ENCODE measurements at places on chromosomes 16 and 17.
A peak's percentile ranks its signal among the peaks of the same experiment; 100 is the strongest.

- no peak for DNase-seq
Measured at GRCh38 chr16:28977703-28978662, 3.4 kb downstream of the SPNS1 start.

DNA sequence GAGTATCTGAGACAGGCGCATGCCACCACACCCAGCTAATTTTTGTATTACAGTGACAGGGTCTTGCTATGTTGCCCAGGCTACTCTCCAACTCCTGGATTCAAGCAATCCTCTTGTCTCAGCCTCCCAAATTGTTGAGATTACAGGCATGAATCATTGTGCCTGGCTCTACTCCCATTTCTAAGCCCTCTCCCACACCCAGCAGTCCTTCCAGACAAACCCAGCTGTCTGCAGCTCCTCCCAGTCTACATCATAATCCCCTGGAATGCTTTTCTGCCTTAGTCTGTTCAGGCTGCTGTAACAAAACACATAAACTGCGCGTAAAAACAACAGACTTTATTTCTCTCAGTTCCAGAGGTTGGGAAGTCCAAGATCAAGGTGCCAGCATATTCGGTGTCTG lies 144.5 kb downstream of the GRIN2A start:
- no peak for DNase-seq

GRCh38 chr16:26344976-26345375 lies 653.2 kb downstream of the HS3ST4 start:
- no peak for DNase-seq

DNA sequence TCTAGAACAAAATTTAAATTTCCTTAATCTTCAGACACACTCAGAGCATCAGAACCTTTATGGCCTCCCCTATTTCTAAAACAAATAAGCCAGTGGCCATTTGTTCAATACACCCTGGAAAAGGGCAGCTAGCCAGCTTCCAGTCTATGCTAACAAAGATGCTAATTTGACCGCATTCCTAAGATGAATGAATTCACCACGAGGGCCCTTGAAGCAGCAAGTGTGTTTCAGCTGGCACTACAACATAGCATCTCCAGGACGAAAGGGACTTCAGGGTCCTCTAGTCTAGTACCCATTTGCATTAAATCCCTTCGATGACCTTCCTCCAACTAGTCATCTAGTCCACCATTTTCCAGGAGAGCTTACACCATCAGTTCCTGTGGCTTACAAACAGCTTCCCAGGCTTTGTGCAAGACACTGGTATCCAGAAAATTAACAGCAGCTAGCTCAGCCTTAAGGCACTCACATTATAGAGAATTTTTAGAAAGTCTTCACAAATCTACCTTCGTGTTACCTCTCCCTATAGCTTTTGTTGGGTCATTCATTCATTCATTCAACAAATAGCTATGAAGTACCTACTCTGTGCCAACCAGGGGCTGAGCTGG lies 10.9 kb downstream of the KRT37 start:
- no peak for DNase-seq

DNA sequence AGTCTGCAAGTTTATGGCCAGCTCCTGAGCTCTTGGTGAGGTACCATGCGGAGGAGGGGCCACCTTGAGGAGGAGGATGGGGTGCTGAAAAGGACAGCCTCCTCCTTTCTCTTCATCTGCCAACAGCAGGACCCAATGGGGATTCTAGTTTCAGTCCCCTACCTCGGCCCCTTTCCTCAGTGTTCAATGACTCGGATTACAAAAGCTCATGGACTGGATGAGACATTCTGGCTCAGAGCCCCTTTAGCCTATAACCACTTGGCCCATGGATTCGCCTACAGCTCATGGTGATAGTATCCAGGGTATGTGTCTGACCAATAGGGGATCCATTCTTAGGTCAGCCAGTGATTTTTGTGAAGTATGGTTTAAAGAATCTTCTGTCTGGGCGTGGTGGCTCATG lies 8.5 kb upstream of the PIK3R6 start:
- DNase-seq = no peak

GRCh38 chr16:51763072-51763661 lies 612.1 kb upstream of the SALL1 start:
- DNase-seq = no peak

- no peak for DNase-seq
Measured at GRCh38 chr17:80068301-80069222, 32.1 kb downstream of the CCDC40 start.

- peak; percentile 68 for DNase-seq
Measured at GRCh38 chr17:14197586-14197985, 39.1 kb downstream of the CDRT15 start.

GRCh38 chr16:58563775-58564174 lies 48.5 kb downstream of the SETD6 start:
- no peak for DNase-seq

GRCh38 chr17:10192972-10193371 lies 5.4 kb downstream of the GAS7 start:
- no peak for DNase-seq

GRCh38 chr17:47698749-47699535 lies 5.0 kb downstream of the TBKBP1 start:
- DNase-seq = peak; percentile 91

DNA sequence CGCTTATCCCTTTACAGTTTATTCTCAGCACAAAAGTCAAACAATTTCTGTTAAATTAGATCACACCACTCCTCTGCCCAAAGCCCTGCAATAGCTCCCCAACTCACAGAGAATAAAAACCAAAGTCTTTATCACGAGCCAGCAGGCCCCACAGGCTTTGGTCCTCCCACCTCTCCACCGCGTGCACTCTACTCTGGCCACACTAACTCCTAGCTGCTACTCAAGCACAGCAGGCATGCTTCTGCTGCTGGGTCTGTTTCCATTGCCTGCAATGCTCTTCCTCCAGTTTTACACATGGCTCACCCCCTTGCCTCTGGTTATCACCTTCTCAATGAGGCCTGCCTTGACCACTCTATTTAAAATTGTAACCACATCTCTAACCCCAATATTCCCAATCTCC lies 27.6 kb downstream of the HELZ start:
- no peak for DNase-seq

DNA sequence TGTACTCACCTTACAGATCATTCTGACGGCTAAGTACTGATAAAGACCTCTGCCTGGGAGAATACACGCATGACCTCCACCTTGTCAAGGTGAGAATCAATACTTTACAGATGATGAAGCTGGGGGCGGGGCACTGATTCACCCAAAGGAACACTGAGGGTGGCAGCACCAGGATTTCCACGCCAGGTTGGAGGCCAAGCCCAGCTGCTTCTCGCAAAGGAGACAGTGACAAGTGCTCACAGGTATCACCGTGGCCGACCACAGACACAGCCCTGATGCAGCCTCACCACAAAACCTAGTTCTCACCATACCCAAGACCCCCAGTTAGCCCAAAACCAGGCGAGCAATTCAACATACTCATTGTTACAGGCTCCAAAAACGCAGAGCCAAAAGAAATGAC lies 434.2 kb downstream of the SOX9 start:
- DNase-seq = no peak

- no peak for DNase-seq
Measured at GRCh38 chr17:64075913-64076312, 54.0 kb downstream of the ERN1 start.

GRCh38 chr17:35683591-35683990 lies 47.8 kb upstream of the RASL10B start:
- DNase-seq = no peak

- DNase-seq = no peak
Measured at GRCh38 chr17:39938140-39938869, 10.8 kb downstream of the LRRC3C start.

- DNase-seq = no peak
Measured at GRCh38 chr17:20800146-20800545, 220.6 kb downstream of the CDRT15L2 start.

GRCh38 chr16:75942351-75942750 lies 216.1 kb upstream of the CPHXL start:
- DNase-seq = no peak

DNA sequence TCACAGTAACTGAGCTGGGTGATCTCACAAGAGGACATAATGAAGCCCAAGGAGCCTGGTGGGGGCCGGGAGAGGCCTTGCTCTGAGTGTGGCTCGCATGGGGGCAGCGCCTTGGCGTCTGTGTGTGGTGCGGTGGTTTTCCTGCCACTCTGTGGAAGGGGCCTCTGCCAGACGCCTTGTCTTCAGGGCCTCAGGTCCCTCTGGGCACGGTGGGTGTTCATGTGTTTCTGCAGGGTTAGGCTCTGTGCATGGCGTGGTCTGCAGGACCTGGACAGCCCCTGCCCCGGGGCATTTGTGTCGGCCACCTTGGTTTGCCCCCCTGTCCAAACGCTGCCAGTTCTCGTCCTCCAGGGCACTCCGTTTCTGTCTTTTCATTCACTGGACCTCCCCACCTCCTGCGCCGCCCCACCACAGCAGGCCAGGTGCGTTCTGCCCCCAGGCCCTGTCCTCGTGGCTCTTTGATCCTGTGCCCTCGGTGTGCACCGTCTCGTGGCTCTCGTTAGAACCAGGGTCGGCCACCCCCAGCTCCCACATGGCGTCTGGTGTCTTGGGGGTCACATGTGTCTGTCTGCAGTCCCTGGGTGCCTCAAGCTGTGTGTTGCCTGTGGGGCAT lies 43.7 kb upstream of the ZNF750 start:
- no peak for DNase-seq

DNA sequence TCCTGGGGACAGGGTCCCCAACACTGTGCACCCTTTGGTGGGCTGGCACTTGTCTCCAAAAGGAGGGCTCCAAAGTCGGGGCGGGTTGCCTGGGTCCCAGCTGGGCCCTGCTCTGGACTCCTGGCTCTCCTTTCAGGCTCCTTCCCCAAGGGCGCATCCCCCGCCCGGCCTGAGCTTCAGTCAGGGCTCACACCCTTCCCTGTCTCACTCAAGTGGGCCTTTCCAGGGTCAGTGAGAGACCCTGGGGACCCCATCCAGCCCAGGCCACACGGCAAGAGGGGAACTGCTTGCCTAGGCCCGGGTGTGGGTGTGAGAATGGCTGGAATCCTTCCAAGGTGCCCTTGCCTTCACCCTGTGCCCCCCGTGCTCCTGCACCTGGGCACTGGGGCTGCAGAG lies 41.8 kb upstream of the SLC38A10 start:
- DNase-seq = no peak

- no peak for DNase-seq
Measured at GRCh38 chr16:9859701-9860327, 322.4 kb downstream of the GRIN2A start.

- no peak for DNase-seq
Measured at GRCh38 chr16:83231729-83232128, 576.0 kb upstream of the HSBP1 start.

DNA sequence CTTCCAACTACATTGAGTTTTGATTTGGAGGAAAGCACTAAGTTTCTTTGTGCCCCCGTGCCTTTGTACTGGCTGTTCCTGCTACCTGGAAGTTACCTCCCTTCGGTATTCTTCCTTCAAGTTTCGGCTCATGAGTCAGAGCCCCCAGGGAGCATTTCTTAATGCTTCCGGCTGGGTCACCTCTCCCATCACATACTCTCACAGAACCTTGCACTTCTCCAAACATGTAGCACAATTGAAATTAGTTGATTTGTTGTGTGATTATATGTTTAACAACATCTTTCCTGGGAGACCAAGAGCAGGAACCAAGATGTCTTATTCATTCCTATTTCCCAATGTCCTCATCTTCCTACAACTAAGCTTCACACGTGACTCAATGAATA lies 158.6 kb upstream of the CDH5 start:
- no peak for DNase-seq

- no peak for DNase-seq
Measured at GRCh38 chr17:54237911-54238515, 415.3 kb downstream of the KIF2B start.

DNA sequence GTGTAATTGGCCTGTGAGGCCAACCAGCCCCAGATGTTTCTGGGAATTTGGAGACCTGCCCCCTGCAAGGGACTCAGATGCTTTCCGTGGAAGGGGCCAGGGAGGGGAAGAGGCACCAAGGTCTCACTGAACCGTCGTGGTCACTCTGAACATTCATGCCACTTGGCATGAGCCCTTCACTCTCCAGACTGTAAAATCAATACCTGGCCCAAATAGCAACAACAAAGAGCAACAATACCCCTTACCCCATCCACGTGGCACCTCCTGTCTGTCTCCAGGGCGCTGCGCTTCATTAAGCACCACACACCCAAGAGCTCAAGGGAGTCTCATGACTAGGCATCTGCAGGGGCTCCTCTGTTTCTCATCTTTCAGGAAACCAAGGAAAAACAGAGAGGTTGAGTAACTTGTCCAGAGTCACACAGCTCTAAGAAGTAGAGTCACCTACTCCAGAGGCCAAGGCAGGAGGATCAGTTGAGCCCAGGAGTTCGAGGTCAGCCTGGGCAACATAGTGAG lies 52.8 kb downstream of the SOCS1 start:
- no peak for DNase-seq

DNA sequence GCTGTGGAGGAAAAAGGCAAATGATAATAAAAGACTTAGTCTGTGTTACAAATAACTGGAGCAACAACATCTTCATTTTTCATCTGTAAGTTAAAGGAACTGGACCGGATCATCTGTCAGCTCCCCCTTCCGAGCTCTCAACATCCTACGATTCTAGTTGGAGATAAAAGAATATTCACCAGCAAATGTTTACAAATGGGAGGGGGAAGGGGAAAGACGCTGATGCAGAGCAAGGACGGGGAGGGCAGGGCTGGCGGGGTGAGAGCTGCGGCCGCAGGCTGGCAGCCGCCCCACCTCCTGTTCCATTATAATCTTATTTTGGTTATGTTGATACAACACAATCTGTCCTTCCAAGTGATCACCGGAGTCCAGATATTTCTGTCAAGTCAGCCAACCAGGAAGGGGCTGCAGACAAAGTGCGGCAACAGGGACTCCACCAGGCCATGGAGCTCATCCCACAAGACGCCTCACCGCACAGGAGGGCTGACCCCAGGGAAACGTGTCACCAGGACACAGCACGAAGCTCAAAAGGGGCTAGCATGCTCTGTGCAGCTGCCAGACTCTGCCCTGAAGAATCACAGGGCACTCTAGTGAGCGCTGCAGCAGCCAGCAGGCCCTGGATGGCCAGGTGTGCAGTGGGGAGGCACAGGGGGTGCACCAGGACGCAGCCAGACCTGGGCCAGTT lies 19.7 kb downstream of the FBXO31 start:
- no peak for DNase-seq

DNA sequence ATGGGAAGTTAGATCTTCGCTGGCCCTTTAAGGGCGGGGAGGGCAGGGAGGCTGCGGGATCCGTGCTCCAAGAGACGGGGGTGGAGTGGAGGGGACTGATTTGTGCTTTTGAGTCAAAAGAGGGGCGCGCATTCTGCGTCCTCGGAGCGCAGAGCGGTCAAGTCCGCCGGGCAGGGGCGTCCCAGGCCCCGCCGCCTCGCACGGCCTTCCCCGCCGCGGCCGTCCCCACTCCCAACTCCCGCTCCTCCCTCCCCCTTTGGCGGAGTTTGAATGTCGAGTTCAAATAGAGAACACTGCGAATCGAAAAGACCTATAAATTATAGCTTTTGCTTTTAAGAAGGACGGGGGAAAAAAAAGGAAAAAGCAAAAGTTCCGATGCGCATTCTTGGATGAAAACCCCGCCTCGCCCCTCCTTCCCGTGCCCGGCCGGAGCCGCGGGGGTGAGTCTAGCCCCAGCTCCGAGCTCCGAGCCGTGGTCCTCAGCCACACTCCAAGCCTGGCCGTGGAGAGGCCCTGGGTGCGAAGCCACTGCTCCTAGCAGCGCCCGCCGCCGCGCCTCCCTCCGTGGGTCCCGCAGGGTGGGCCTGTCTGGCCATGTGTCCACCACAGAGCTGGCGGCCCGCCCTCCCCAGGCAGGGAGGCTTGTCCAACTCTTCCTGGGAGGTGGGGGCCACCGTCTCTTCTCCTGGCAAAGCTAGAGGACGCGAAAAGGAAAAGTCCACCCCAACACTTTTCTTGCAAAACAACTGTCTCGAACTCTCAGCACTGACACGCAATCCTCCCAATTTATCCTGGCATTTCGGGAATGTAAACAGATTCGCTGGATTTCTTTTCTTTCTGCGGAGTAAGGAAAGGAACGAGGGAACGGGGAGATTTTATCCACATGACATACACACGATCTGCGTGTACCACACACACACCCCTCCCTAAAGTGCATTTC lies 3.6 kb downstream of the CBX8 start:
- no peak for DNase-seq
